ENCODE measurements at places on chromosomes 6 and 20.

DNA sequence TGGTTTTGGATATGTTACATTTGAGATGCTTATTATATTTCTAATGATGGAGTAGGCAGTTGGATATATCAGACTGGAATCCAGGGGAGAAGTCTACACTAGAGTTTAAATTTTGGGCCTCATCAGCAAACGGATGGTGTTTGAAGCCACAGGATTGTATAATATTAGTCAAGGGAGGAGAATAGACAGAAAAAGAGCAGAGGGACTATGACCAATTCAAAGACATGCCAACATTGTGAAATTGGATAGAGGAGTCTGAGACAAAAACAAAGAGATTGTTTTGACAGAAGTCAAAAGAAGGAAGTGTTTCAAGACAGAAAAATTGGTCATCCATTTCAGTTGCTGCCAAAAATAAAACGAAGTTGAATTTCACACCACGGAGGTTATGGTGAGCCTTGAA lies 66.5 kb downstream of the NOX3 start:
- DNase-seq: no peak

- no peak for DNase-seq
Observed at GRCh38 chr6:128446497-128446896, 73.9 kb downstream of the PTPRK start.

GRCh38 chr20:62219992-62220665 lies at the start of gene HRH3:
Gene HRH3, minus strand, starts transcription at chr20:62220278. Its CDS starts 308 bp downstream, at chr20:62219970.
- peak; percentile 22 for DNase-seq

- no peak for DNase-seq
Observed at GRCh38 chr20:32605167-32605656, 20.1 kb upstream of the NOL4L start.

Measured in activated CD4-positive, alpha-beta T cell treated with anti-CD3 and anti-CD28 coated beads, Interleukin-2, Interleukin-4, amounts not matched to agents 100 ng/mL and 50 ng/mL, durations not matched to agents 16 hours and 8 hours (primary cell).